ENCODE measurements at places on chromosomes 4 and X.

DNA sequence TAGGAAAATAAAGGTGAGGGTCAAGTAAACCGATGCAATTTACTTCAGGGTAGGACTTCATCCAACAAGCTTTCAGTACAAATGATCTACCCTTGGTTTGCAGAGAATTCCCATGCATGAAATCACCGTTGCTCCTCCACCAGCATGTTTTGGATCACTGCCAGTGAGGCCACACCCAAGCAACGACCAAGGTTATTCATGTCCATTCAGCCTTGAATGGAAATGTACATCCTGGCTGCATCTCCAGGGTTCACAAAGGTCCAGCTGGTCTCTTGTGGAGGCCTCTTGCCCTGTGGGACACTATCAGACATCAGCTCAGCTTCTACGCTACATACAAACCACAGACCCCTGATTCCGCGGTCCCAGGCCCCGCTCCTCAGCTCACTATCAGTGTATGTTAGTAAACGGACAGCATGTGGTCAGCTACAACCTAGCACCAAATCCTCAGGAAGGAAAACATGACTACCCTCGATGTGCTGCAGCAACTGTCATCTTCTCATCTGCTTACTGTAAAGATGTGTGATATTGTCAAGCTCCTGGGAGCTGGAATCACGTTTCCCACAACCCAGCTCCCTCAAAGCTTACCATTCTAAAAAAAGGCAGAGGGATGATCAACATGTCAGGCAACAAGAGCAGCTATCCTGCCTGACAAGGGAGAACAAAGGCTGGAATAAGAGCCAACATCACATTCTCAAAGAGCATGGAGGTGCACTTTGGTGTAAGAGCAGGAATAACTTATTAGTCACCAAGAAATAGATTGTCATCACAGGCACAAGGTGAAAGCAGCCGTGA is 4.9 kb downstream of the LYAR start:
- no peak for DNase-seq

- DNase-seq = no peak
Measured at GRCh38 chr4:36310793-36311192, 29.4 kb downstream of the DTHD1 start.

DNA sequence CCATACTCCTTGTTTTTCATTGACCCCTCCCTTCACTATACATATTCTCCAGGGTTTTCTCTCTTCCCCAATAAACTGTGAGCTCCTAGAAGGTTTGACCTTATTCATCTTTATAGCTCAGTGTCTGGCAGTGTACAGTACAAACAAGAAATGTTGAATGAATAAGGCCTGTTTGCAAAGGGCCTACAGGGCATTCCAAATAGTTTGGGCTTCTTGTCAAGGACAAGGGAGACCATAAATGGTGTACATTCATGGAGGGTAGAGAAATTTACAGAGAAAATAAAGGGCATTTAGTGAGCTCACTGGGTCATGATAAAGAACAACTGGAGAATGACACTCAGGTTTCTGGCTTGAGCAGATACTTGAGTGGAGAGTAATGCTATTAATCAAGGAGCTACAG is 47.5 kb upstream of the EIF1AX start:
- no peak for DNase-seq

- no peak for DNase-seq
Measured at GRCh38 chr4:26892480-26893150, 32.0 kb downstream of the STIM2 start.

DNA sequence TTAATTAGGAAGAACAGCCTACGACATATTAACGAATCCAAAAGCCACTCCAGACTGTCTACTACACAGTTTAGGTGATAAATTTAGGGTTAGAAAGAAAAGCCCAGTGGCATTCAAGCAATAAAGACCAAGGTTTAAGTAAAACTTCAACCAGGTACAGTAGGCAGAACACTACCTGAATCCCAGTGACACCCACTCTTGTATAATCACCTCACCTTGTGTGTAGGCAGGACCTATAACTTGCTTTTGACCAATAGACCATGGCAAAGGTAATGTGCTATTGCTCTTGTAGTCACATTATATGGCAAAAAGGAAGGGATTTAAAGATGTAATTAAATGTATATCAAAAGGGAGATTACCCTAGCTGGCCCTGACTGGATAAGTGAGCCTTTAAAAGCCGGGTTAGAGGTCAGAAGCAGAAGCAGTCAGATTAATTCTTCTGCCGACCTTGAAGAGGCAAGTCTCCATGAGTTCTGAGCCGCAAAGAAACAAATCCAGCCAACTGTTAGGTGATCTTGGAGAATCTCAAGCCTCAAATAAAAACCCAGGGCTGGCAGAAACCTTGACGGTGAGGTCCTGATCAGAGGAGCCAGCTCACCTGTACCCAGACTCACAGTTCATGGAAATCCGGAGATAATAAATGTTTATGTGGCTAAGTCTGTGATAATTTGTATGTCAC is 8.8 kb downstream of the FSTL5 start:
- no peak for DNase-seq

DNA sequence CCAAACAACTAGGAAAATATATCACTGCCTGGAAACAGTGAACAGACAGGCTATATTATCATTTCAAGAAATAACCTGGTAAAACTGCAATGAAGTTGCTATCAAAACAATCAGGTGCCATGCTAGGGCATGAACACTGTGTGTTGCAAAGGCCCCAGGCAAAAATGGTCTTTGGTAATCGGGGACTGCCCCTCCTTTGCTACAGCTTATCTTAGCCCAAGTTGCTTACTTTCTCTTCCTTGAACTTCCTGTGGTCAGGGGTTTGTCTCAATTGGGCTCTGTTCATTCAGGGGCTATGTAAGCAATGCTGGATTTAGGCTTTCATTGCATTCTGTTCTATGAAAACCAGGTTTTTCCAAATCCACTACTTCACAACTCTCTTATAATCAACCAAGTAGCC is 30.4 kb downstream of the SCML1 start:
- no peak for DNase-seq

DNA sequence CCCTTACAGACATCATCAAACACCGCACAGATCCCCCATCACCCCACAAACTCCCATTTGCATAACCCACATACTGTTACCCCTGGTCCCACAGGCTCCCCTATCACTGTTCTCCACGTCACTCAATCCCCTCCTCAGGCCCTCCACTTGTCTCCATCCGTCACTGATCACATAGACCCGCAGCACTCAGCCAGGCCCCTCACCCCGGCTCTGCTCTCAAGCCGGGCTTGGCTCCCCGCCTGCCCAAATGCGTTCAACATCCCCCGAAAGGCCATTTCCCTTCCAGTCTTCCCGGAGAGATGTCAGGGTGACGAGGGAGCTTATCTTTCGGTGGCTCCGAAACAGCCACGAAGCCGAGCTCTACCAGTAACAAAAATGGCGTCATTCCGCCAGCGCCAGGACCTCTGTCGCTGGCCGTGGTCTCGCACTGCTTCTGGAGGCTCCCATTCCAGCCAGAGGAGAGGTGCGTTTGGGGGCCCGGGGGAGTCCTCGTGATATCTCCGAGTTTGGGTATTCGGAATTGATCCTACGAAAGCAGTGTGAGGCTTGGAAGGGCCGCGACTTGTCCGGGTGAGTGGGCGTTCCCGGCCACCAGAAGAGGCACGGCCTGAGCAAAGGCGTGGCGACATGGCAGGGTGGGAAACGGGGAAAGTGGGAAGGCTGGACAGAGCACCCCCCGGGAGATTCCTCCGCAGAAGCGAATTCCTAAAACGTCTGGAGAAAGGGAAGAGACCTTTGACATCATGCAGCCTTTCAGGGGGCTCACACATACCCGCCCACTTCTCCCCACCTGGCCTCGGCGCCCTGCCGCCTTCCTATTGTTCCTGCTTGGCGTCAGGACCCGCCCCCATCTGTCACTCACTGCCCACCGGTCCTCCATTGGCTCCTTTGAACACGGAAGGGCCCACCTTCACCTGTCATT is at the start of gene ZNF630:
TSS of gene ZNF630 (minus strand) at position 577 of the 922 bp plus-strand sequence. CDS start 4,754 bp downstream, outside the sequence.
- DNase-seq = peak; percentile 47

- DNase-seq = peak; percentile 45
Measured at GRCh38 chrX:31423609-31424189, 351.9 kb upstream of the FTHL17 start.

DNA sequence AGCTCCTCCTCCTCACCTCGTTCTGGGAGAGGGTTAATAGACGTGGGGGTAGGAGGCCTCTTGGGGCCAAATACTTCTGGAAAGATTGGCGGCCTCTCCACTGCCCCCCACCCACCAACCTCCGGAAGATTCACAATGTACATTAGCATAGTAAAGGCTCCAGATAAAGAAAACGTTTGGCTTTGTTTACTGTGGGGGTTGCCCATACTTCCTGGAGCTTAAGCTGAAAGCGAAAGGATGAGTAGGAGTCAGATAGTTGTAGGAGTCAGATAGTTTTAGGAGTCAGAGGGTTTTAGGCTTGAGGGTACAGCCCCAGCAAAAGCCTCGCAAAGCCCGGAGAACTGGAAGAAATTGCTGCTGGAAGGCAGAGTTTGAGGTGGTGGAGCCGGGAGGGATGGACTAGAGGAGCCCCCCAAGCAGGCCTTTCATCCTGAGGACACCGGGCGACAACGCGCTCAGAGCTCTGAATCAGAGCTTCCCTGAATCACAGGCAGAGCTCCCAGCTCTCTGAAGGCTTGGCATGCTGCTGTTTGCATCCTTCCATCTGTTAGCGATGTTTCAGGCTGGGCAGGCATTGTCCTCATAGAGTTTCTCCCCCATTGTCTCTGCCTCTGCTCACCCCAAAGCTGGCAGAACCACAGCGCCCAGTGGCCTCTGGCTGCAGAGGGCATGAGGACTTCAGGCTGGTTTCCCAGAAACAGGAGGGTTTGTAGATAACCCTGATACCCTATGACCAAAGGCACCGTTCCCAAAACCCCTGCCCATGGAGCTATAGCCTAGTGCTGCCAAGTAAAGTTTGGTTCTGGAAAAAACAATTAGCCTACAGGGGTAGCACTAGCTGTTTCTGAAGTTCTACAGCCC is 280.7 kb downstream of the BCOR start:
- peak; percentile 52 for DNase-seq

- DNase-seq = no peak
Measured at GRCh38 chr4:140046543-140046942, 107.4 kb downstream of the MAML3 start.

DNA sequence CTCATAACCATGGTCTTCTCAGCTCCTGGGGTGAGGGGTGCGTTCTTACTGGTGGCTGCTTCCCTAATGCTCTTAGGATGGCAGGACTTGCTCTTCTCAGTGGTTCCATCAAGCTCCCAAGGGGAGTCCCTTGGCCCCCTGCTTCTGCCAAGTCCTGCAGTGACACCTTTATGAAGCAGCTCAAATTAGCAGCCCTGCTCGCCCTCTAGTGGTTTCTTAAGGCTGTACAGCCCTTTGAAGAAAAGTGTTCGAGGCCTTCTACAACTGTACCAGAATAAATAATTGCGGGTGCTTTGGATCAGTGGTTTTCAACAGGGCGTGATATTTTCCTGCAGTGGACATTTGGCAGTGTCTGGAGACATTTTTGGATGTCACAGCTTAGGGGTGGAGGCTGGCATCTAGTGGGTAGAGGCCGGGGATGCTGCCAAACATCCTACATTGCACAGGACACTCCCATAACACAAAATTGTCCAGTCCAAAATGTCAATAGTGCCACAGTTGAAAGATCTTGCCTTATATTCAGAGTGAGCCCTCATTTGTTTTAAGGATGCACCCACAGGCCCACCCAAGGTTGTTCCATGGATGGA is 204.7 kb upstream of the S100G start:
- no peak for DNase-seq

DNA sequence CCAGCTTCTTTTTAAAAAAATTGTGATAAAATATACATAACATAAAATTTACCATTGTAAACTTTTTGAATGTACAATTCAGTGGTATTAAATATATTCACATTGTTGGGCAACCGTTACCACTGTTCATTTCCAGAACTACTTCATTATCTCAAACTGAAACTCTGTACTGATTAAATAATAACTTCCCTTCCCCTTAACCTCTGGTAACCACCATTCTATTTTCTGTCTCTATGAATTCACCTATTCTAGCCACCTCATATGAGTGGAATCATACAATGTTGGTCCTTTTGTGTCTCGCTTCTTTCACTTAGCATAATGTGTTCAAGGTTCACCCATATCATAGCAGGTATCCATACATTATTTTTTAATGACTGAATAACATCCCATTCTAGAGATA is 8.3 kb downstream of the GPR50 start:
- DNase-seq = no peak

DNA sequence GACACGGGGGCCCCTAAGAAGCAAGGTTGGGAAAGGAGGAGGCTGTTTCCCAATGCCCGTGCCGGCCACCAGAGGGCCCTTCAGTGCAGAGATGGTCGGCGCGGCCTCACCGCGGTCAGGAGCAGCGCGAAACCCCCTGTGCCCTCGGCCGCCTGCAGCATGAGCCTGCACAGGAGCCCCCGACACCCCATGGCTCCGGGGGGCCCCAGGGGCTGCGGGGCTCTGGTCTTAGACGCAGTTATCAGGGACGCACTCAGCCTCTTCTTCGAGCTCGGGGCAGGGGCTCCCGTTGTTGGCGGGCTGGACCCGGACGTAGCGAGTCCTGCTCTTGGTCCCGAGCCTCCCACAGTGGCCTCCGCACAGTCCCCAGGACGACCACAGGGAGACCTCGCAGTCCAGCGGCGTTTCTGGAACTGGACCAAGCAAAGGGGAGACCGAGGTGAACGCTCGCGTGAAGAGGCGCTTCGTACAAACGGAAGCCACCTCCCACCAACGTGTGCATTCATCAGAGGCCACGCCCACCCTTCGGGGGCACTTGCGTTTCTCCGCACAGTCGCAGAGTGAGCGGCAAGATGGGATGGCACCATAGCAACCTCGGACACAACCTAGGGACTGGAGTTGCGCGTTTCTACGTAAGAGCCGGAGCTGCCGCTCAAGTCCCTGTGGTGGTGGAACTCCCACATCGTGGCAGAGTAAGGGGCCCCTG is 5.0 kb downstream of the SPON2 start:
- peak; percentile 79 for DNase-seq

GRCh38 chr4:10040049-10040892 is 19.0 kb upstream of the SLC2A9 start:
- DNase-seq = no peak

DNA sequence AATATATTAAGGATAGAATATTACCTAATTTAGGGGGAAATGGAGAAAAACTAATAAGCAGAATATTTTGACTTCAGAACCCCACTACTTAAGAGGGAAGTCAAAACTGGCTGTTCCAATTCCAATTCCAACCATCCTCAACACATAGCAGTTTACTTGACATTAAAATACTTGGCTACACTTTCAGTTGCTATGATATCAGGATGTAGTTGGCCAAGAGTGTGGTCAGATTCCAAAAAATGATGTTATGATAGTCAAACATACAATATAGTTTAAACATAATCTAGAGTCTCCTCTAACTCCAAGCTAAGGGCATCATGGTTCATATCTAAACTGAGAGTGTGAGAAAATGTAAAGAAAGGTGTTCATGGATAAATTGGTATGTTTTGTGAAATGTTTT is 16.5 kb upstream of the SMIM14 start:
- DNase-seq = no peak

Data from head of caudate nucleus (tissue), 42 donors.